Pulmonary artery endothelial cell (primary cell): ENCODE measurements at places on chromosomes 5 and 9. TPM values are rescaled to one million over a fixed set of nuclear protein-coding genes. Genes with fewer than 3 reads are reported as not detected.
A peak's percentile ranks its signal among the peaks of the same experiment; 100 is the strongest.

The PLPP7 gene
- 1.5 and 3.6 TPM in 2 replicates for total RNA-seq

- DNase-seq: no peak
These were observed 159.9 kb downstream of the MAN2A1 start for GRCh38 chr5:109849478-109850088.

DNA sequence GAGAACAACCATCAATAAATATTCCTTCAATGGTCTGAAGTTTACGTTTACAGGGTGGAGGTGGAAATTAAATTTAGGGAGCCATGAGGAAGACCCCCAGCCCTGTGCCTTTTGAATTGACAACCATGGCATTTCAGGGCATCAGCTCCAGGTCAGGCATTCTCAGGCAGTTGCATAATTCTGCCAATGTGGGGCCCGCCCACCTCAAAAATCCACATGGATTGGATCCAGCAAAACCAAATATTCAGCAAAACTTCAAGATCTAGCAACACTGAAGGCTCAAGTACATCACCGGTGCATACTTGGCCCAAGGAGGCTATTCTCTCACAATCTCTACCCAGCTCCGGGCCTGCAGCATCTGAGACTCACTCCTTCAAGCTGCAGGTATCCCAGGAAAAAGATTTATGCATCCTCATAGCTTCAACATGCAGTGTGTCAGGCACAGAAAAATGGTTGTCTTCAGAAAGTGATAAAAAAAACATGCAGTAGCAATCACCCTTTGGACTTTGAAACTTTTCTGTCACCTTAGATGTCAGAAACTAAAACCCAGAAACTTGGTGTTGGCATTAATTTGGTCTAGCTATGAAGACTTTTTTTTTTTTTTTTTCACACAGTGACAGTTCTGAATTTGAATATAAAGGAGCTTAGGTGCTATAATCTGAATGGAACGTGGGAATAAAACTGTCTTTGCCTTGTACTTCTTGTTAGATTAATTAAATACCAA, 21.4 kb upstream of the ANXA2R start:
- no peak for DNase-seq

The UNC5A gene
- total RNA-seq: 0.42 and 1.6 TPM in 2 replicates

The RABL6 gene
- 85.5 and 96.1 TPM in 2 replicates for total RNA-seq

GRCh38 chr5:14868771-14869170, 2.8 kb downstream of the ANKH start:
- DNase-seq: no peak

GRCh38 chr9:25709941-25710340, 31.7 kb upstream of the TUSC1 start:
- DNase-seq: no peak

- DNase-seq: no peak
These were observed 93.3 kb upstream of the CD180 start for GRCh38 chr5:67289763-67290521.

- no peak for DNase-seq
These were observed 379.9 kb upstream of the IRX4 start for GRCh38 chr5:2262620-2263019.

The OTP gene
- not detected in 2 replicates for total RNA-seq

The SV2C gene
- not detected in 2 replicates for total RNA-seq

The SPATA31A3 gene
- total RNA-seq: not detected in 2 replicates

The F2RL2 gene
- total RNA-seq: 0.66 and 1.8 TPM in 2 replicates

GRCh38 chr5:169803077-169803981, 166.3 kb downstream of the DOCK2 start:
- no peak for DNase-seq

GRCh38 chr5:106818552-106818951, 852.2 kb downstream of the EFNA5 start:
- no peak for DNase-seq

The PCDHA8 gene
- under 0.01 and 0.04 TPM in 2 replicates for total RNA-seq

- DNase-seq: no peak
These were observed 116.7 kb downstream of the MED10 start for GRCh38 chr5:6261668-6262067.

The CHSY3 gene
- total RNA-seq: 2.1 and 3.6 TPM in 2 replicates

DNA sequence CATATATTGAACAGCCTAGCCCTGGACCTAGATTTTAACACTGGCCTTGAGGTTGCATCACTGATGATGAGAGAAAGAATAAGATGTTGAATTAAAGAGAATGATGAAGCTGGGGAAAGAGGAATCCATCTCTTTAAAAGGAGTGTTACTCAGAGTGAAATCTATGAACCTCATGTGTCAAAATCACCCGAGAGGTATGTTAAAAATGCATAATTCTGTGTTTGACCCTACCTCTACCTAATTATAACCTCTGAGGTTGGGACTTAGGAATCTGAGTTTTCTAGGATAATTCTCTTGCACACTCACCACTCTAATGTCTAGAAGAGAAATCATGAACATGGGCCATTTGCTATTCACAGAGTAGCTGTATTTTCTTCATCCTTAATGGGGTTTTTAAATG, 479.4 kb downstream of the ENC1 start:
- DNase-seq: no peak

The FAM221B gene
- total RNA-seq: not detected in 2 replicates

- no peak for DNase-seq
These were observed 80.3 kb downstream of the CDO1 start for GRCh38 chr5:115736004-115736689.

DNA sequence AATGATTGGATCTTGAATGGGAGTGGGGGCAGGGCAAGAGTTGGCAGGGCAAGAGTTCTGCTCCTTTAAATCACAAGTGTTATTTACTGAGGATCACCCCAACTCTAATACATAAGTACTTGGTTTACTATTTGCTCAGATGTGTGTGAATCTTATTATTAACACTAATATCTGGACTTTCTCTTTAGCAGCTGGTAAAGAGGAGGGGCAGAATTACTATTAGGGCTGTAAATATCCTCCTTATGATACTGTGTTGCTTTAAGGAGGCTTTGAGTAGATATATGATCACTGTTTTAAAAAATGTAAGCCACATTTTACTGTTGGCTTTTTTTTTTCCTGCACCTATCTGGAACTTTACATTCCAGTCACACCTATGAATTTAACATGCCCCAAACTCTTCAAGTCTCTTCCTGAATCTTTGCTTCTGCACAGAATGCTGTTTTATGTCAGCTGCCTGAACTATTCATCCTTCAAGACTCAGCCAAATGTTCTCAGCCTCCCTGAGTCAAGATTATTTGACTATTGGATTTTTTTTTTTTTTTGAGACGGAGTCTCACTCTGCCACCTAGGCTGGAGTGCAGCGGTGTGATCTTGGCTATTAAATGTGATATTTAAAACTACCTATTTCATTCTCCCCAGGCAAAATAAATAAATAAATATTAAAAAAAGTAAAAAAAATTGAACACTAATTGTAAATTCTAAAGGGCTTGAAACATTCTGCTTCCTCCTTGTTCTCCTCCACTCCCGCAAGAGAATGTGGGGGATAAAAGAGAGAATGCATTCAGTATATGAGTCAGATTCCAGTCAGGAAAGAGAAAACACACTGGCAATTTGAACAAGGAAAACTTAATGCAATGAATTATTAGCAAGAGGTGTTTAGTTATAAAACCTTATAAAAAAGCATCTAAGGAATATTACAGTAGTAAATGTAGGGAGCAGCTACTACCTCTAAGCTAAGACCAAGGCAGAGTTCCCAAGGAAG, 99.3 kb downstream of the FOCAD start:
- DNase-seq: no peak

DNA sequence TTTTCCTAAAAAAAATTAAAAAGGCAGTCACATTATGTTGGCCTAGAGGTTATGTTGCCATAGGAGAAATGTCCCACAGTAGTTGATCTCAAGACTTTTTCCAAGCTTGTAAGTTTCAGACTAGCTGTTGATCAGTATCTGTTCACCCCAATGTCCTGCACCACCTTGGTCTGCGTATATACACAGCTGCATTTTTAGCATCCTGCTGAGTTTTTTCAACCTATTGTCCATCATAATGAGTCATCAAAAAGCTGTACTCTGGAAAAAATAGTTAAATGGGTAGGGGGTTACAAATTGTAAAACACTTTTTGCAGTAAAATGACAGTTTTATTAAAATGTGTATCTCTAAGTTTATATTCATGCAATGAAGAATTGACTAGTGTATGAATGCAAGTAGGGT, 53.2 kb upstream of the TMEM171 start:
- peak; percentile 26 for DNase-seq

DNA sequence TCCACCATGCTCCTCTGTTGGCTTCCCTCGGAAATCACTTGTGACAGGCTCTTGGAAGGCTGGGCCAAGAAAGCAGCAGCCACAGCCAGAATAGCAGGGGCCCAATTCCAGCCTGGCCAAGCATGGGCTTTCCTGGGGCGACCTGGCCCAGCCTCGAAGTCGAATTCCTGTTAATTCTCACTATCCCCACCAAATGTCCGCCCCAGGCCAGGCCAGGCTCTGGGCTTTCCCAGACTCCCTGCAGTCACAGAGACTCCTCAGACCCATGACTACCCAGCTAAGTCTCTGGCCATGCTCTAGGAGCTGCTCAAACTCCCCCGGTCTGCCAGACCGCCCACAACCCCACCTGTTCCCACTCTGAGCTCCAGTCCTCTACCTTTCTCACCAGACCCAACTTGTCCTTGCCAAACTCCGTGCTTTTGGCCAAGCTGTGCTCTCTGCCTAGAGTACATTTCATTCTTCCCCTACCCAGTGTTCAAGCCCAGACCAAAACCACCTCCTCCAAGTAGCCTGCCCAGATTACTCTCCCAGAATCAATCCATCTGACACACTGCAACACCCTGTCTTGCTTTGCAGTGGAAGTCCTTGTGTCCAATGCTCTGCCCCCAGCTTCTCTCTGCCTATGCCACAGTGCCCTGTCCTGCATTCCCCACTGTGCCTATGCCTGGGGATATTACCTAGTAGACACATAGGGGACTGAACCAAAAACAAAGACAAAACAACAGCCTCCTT, 26.2 kb downstream of the SHB start:
- no peak for DNase-seq

GRCh38 chr5:16580382-16580781, 36.4 kb downstream of the RETREG1 start:
- no peak for DNase-seq

- DNase-seq: no peak
These were observed 5.1 kb downstream of the RCL1 start for GRCh38 chr9:4797854-4798150.

DNA sequence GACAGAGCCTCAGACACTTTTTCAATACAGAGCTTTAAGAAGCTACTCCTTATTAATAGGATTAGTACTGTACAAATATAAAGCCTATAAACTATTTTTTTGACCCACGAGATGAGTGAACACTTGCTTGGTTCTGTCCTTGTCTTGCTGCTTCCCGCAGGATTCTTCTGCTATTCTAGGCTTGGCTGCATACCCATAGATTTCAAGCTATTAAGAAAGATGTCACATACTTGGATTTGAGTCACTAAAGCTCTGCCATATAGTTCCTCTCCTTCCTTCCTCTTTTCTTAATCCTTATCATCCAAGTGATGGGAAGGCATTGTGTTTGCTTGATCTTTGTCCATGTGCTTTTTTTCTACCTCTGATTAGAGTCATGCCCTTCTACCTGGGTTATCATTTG, 361.2 kb upstream of the TRPC7 start:
- no peak for DNase-seq

The CKMT2 gene
- total RNA-seq: 0.07 TPM in 1 of 2 replicates, not detected in the other

DNA sequence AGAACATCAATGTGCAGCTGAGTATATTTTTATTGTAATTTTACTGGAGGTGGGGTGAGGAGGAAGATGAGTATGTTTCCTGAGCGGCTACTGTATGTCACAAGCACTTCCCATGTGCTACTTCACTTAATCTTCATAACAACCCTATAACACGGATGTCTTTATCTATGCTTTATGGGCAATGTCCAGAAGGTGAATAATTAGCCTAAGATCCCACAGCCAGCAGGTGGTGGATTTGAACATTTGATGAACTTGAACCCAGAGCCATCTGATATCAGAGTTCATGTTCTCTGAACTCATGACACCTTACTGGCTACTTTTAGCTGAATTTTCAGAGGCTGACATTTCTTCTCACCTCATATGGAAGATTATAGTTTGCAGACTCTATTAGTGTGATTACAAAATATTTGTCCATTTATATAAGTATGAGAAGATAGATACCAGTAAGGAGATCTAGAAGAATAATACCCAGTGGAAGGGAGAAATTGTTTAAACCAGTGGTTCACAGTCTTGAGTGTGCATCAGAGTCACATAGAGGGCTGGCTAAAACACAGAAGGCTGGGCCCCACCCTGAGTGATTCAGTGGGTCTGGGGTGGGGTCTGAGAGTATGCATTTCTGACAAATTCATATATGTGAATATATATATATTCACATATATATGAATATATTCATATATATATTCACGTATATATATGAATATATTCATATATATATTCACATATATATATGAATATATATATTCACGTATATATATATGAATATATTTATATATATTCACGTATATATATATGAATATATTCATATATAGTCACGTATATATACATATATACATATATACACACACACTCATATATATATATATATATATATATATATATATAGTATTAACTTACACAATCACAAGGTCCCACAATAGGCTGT, 164.4 kb upstream of the NR3C1 start:
- no peak for DNase-seq

The PCDHGA12 gene
- total RNA-seq: 5.1 and 8.7 TPM in 2 replicates

DNA sequence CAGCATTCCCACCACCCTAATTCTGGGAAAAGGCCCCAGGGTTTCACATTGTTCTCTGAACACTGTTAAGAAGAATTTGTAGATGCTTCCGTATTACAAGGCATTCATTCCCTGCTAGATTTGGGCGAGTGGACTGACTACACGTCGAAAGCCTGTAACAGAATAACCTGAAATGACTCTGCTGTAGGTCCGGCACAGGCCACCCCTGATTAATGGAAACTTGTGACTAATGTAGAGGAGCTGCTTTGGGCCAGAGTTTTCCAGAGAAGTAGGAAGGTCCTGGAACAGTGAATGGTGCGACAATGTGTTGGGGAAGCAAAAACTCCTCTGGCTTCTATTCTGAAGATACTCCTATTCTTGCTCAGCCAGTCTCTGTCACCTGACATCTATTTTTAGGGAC, 87.6 kb downstream of the NR3C1 start:
- DNase-seq: no peak

The SUSD3 gene
- total RNA-seq: 0.13 and 0.39 TPM in 2 replicates

DNA sequence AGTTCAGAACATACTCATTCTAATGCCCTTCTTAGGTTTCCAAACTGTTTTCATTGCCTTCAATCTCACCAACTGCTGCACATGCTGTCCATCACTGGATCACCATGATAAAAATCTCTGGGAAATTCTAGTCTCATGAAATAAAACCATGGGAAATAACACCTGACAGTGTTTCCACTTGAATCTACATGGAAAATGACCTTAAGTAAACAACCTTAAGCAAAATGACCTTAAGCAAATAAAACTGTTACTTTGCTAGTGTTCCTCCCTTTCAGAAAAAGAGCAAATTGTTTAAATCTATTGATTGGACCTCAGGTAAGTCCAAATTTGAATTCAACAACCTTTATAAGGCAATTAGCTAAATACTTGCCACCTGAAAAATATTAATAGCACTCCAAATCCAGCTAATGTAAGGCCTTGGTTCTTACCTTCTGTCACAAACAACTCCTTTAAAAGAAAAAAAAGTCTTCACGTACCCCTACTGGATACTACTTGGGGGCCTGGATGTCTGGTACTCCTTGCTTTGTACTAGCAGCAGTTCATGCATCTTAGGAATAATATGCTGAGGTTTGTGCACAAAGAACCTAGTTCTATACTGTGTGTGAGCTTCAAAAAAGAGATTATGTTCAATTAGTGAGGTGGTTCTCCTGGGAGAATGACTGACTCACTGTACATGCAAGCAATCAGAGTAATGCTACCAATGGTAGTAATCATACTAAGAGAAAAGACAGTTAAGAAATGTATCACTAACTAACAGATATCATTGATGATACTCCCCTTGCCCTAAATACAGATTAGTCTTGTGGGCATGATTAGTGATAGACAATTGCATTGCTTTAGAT, 630.4 kb downstream of the PSAT1 start:
- DNase-seq: no peak

The F2RL1 gene
- total RNA-seq: 36.5 and 53.5 TPM in 2 replicates

The CCDC152 gene
- 1.1 and 3.7 TPM in 2 replicates for total RNA-seq
